Foreskin keratinocyte (primary cell): ENCODE measurements at places on chromosomes 6 and 20. TPM values are rescaled to one million over a fixed set of nuclear protein-coding genes. Genes with fewer than 3 reads are reported as not detected.

Gene RBM24
- 0.46 and 0.86 TPM in 2 replicates for polyA plus RNA-seq

Gene ME1
- 22.3 and 23.7 TPM in 2 replicates for polyA plus RNA-seq

Gene PPP1R14C
- 31.2 and 32.9 TPM in 2 replicates for polyA plus RNA-seq

Gene FBXO5
- 9.7 and 12.2 TPM in 2 replicates for polyA plus RNA-seq

Gene CST2
- not detected in 2 replicates for polyA plus RNA-seq

DNA sequence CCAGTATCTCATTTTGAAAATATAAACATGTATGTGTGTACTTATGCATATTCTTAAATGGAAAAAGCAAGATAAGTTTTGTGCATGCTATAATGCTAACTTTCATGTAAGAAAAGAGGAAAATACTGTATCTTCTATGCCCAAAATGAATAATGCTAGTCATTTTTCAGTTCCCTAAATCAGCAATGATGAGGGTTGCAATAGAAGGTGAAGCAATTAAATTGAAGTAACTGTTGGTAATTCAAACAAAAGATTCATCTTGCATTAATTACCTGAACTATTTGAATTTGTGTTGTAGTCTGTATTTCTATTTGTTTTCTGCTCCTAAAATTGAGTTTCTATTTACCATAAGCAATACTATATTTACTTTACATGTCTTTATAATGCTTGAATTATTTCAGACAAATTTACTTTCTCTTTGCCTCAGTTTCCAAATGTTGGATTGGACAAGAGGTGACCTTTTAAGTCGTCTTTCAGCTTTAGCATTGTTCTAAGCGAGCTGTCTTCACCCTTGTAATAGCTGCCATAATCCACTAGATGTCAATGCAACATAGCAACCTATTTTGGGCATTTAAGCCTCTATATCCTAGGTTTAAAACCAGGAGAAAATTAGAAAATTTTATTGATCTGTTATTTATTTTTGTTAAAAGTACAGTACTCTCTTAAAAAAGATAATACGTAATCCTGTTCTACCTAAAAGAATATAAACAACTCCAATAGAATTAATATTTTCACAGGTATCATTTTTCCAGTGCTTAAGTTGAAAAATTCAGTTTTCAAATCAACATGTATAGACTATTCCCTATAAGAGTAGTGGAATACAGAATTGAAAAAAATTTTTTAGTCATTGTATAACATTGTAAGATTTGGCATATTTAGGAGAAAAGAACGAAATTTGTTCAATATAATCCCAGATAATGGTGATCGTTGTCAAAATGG, 52.3 kb upstream of the IFNGR1 start:
- peak; percentile 50 for DNase-seq

- DNase-seq: no peak
Measured at GRCh38 chr6:168313431-168314011, 6.1 kb downstream of the DACT2 start.

- DNase-seq: no peak
Measured at GRCh38 chr6:51535327-51535726, 552.1 kb downstream of the PKHD1 start.

GRCh38 chr6:131231103-131231502, 95.8 kb downstream of the AKAP7 start:
- DNase-seq: peak; percentile 25

GRCh38 chr20:37243937-37244571, 17.6 kb downstream of the GHRH start:
- no peak for DNase-seq
